ENCODE measurements at places on chromosomes 6 and 20.

DNA sequence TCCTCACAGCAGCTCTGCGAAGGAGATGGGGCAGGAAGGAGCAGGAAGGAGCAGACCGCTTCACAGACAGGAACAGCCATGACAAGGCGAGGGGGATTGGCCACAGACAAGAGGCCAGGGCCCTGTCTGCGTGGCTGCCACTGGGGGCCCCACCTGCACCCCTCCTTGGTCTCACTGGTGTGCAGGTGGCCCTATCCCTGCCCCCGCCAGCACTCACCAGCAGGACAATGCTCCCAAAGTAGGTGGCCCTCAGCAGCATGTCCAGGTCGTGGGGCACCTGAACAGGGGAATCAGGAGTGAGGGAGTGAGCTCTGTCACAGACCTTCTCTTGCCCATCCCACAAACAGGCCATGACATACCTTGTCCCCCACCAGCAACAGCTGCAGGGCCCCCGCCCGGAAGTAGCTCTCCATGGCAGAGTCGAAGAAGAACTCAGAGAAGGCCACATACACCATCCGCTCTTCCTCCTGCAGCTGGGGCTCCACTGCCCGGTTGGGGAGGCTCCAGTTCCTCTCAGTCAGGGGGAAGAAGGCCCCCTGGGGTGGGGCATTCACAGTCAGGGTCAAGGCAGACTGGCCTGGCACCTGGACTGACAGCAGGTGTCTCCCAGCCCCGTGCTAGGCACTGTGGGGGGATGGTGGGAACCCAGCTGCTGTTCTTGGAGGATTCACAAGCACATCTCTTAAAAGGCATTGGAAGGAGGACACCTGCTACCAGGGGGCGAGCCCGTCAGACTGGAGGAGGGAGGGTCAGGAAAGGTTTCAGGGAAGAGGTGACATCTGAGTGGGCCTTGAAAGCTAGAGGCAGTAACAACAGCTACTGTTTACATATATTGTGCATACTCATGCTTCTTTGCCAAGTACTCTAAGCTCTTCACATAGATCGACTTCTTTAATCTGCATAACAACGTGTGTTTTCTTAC lies 7.1 kb downstream of the PLTP start:
- no peak for DNase-seq

DNA sequence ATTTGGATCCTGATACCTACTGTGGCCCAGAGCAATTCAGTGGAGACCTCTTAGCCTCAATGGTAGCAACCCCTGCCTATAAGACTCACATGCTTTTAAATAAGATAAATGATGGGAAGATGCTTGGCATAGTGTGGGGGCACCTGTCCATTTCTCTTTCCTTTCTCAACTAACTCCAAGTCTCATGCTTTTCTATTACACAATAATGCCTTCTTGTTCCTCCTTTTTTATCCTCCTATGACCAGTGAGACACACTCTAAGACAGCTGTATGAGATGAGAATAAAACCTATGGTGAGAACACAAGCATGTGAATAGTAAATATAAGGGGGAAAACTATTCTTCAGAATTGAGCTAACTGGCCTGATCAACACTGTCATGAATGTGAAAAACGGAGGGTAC lies 147.0 kb upstream of the STXBP5 start:
- DNase-seq: no peak

DNA sequence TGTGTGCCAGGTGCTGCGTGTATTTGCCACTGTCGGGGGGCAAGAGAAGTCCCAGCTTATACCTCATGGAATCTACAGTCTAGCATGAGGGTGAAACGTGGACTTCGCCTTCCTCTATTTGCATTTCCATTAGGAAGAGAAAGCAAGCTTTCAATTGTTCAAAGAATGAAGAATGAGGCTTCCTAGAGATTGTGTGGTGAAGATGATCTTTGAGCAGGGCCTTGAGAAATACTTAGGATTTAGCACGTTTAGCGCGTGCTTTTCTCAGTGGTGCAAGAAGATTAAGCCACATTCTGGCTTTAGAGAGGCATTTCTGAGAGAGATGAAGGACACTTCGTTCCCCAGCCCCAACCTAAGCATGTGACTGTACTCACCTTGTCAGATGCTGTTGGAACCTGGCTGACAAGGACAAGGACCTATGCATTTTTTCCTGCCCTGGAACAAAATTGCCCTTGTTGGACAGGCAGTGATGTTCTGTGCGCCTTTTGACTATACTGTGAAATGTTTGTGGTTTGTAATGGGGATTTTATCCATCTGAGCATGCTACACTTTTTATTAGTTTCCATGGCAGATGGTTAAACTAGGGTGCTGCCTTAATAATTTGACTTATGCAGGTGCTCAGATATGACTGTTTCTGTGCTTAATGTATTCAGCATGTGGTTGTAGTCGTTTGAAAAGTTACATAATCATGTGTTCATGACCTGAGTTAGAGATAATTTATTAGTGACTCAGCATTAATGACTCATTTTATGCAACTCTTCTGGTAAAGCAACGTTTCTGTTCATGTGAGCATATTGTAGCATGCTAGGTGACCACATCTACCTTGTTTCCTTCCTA lies 10.7 kb downstream of the TULP4 start:
- DNase-seq: no peak

DNA sequence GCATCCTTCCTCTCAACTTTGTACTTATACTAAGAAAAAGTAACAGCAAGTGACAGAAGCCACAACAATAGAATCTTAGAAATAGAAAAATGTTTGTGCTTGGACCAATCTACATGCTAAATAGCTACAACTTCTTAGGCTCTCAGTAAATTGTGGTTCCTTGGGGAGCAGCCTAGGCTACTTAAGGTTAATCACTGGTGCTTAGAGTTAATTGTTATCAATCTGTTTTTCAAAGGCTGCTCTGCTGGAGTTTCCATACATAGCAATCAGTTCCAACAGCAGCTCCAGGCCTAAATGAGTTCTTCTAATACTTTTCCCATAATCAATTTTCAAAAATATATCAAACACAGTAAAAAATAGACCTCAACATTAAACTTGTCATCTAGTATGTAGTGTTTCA lies 571.4 kb downstream of the EPHA7 start:
- no peak for DNase-seq

GRCh38 chr6:119442776-119443184 lies 93.2 kb upstream of the MAN1A1 start:
- DNase-seq: no peak

- no peak for DNase-seq
Measured at GRCh38 chr6:33727932-33728331, 16.4 kb upstream of the UQCC2 start.

DNA sequence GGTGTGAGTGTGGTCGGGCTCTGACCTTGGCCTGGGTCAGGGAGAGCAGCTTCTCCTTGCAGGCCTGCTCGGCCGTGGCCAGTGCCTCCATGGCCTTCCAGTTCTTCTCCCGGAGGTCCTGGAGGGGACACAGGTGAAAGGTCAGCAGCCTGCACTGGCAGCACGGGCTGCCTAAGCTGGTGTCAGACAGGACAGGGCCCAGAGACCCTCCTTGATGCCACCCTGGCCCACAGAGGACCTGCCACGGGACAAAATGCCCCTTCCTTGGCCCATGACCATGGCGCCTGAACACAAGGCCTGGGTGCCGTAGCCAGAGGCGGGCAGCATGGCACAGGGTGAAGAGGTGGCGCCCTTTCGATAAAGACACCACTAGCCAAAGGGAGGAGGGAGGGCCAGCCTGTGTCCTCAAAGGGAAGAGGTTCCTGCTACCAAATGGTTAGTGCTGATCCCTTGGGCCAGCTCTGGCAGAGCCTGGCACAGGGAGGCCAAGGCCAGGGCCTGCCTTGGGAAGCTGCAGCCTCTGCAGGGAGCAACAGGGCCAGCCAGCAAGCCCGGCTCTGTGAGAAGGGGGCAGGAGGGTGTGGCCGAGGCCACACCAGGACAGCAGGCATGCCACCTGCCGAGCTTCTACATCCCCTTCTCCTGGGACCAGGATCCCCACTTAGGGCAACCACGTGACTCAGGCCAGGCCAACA lies 54.8 kb downstream of the DSTN start:
- DNase-seq: no peak
